ENCODE measurements at places on chromosomes 4 and X. TPM values are rescaled to one million over a fixed set of nuclear protein-coding genes. Genes with fewer than 3 reads are reported as not detected.

The RTL9 gene
- not detected for total RNA-seq

The CLNK gene
- not detected for total RNA-seq

The AKAP4 gene
- not detected for total RNA-seq

The MXRA5 gene
- total RNA-seq = not detected

The SPANXN3 gene
- not detected for total RNA-seq

The RAB40AL gene
- 0.37 TPM for total RNA-seq

The IRS4 gene
- not detected for total RNA-seq

The ZNF674 gene
- 4.1 TPM for total RNA-seq

The SAGE1 gene
- not detected for total RNA-seq

The PABPC1L2B gene
- total RNA-seq = not detected

The ABCG2 gene
- 0.61 TPM for total RNA-seq

The PIM2 gene
- total RNA-seq = 51.3 TPM

The SLC4A4 gene
- 4.6 TPM for total RNA-seq

The TMPRSS11A gene
- total RNA-seq = not detected

The ZNF280C gene
- total RNA-seq = 5.0 TPM

The FATE1 gene
- total RNA-seq = not detected

The P2RY8 gene
- 65.5 TPM for total RNA-seq

The NXF2 gene
- total RNA-seq = not detected

The CDKL5 gene
- total RNA-seq = 0.83 TPM

The PPP4R3C gene
- total RNA-seq = not detected

The SH3RF1 gene
- 0.08 TPM for total RNA-seq

The MAGEC3 gene
- total RNA-seq = not detected

The TMSB15C gene
- total RNA-seq = 4.8 TPM

The DDIT4L gene
- not detected for total RNA-seq

The CFAP299 gene
- not detected for total RNA-seq

The C4orf36 gene
- total RNA-seq = not detected

The TTC29 gene
- total RNA-seq = not detected

The ZNF630 gene
- total RNA-seq = 1.6 TPM

The ZNF711 gene
- 0.10 TPM for total RNA-seq

The ARAF gene
- 66.7 TPM for total RNA-seq

The TMEM165 gene
- total RNA-seq = 68.7 TPM

The NDUFC1 gene
- 49.7 TPM for total RNA-seq

The FGFR3 gene
- 0.34 TPM for total RNA-seq

The ADGRG4 gene
- total RNA-seq = not detected

The DRD5 gene
- total RNA-seq = not detected

The ARHGAP4 gene
- 324 TPM for total RNA-seq

The CT45A9 gene
- total RNA-seq = not detected

The AMOT gene
- total RNA-seq = 0.40 TPM

The GLUD2 gene
- 0.60 TPM for total RNA-seq

The MID2 gene
- total RNA-seq = 1.8 TPM

The DMRTC1 gene
- not detected for total RNA-seq

The CITED1 gene
- not detected for total RNA-seq

The MAGEA2B gene
- not detected for total RNA-seq

The GPR119 gene
- total RNA-seq = not detected

The TRPC3 gene
- 0.55 TPM for total RNA-seq

The SSX4 gene
- not detected for total RNA-seq

The CXCL10 gene
- total RNA-seq = not detected

The ERAS gene
- total RNA-seq = not detected

The SERPINA7 gene
- not detected for total RNA-seq

Measured in activated CD8-positive, alpha-beta T cell treated with anti-CD3 and anti-CD28 coated beads, Interleukin-2, amount 10 ng/mL, durations not matched to agents 7 days and 5 days (primary cell).